Chondrocyte (in vitro differentiated cells): ENCODE measurements at places on chromosomes 5 and 9. TPM values are rescaled to one million over a fixed set of nuclear protein-coding genes. Genes with fewer than 3 reads are reported as not detected.

The NRG2 gene
- total RNA-seq = 0.13 to 0.39 TPM (median 0.27 TPM) in 3 replicates

The ELAVL2 gene
- total RNA-seq = 0.36 to 1.4 TPM (median 0.37 TPM) in 3 replicates

The ST8SIA4 gene
- 0.42 TPM in 1 of 3 replicates, not detected in the others for total RNA-seq

The OR1N2 gene
- not detected in 3 replicates for total RNA-seq

The ORM2 gene
- not detected in 3 replicates for total RNA-seq

The EIF4EBP3 gene
- 5.6 to 6.2 TPM (median 6.0 TPM) in 3 replicates for total RNA-seq

The EQTN gene
- not detected in 3 replicates for total RNA-seq

The BTNL9 gene
- not detected in 3 replicates for total RNA-seq

The SPINK1 gene
- total RNA-seq = not detected in 3 replicates

The ACTBL2 gene
- 0.10 TPM in 1 of 3 replicates, not detected in the others for total RNA-seq

The PAEP gene
- total RNA-seq = not detected in 3 replicates

The FGF18 gene
- total RNA-seq = 1.7 to 18.1 TPM (median 2.1 TPM) in 3 replicates

The TPPP gene
- total RNA-seq = 0.07 to 0.70 TPM (median 0.56 TPM) in 3 replicates

The PCDHAC2 gene
- 4.9 to 7.1 TPM (median 6.7 TPM) in 3 replicates for total RNA-seq

The FSTL4 gene
- total RNA-seq = 0.07 to 0.49 TPM in 2 of 3 replicates, not detected in the other

The PCDHB7 gene
- 1.1 to 2.5 TPM (median 1.2 TPM) in 3 replicates for total RNA-seq

The IFNK gene
- total RNA-seq = not detected in 3 replicates

The NEUROG1 gene
- not detected in 3 replicates for total RNA-seq

The DMRT2 gene
- not detected in 3 replicates for total RNA-seq

The PCDHA3 gene
- total RNA-seq = 0.19 to 0.28 TPM (median 0.20 TPM) in 3 replicates

The SMC5 gene
- total RNA-seq = 36.4 to 59.1 TPM (median 37.7 TPM) in 3 replicates

The CCL28 gene
- total RNA-seq = 0.10 TPM in 1 of 3 replicates, not detected in the others

The RLN1 gene
- not detected in 3 replicates for total RNA-seq

The F2RL1 gene
- 1.2 to 1.9 TPM (median 1.9 TPM) in 3 replicates for total RNA-seq

The SPRY4 gene
- 5.3 to 9.6 TPM (median 8.3 TPM) in 3 replicates for total RNA-seq

The INSL6 gene
- total RNA-seq = not detected in 3 replicates

The ADAMTS6 gene
- total RNA-seq = 20.0 to 30.1 TPM (median 21.5 TPM) in 3 replicates

The ACTL7A gene
- not detected in 3 replicates for total RNA-seq

The ANKRD18A gene
- 0.29 to 5.2 TPM (median 4.5 TPM) in 3 replicates for total RNA-seq

The C1QTNF3 gene
- 1.5 to 2.6 TPM (median 2.1 TPM) in 3 replicates for total RNA-seq

The FOXE1 gene
- not detected in 3 replicates for total RNA-seq

The GAPT gene
- not detected in 3 replicates for total RNA-seq

The ADRA1B gene
- total RNA-seq = 0.72 to 2.9 TPM (median 1.1 TPM) in 3 replicates

The RNF130 gene
- total RNA-seq = 43.4 to 49.6 TPM (median 44.9 TPM) in 3 replicates

The PPP3R2 gene
- not detected in 3 replicates for total RNA-seq

The RNF44 gene
- total RNA-seq = 21.9 to 24.7 TPM (median 24.3 TPM) in 3 replicates

The HAPLN1 gene
- total RNA-seq = 248 to 316 TPM (median 275 TPM) in 3 replicates

The TMEM215 gene
- total RNA-seq = not detected in 3 replicates

The WNT8A gene
- not detected in 3 replicates for total RNA-seq

The CATSPER3 gene
- 0.17 to 0.64 TPM (median 0.39 TPM) in 3 replicates for total RNA-seq

The MZB1 gene
- total RNA-seq = not detected in 3 replicates

The ADGRV1 gene
- total RNA-seq = 1.2 to 2.7 TPM (median 1.5 TPM) in 3 replicates

The TYRP1 gene
- 0.10 to 0.28 TPM in 2 of 3 replicates, not detected in the other for total RNA-seq

The GPRIN1 gene
- total RNA-seq = 1.7 to 2.9 TPM (median 2.1 TPM) in 3 replicates

The SELENOP gene
- 0.20 to 18.9 TPM (median 0.33 TPM) in 3 replicates for total RNA-seq

The SNCAIP gene
- total RNA-seq = 1.2 to 2.6 TPM (median 1.6 TPM) in 3 replicates

The CDK7 gene
- 32.0 to 42.9 TPM (median 40.0 TPM) in 3 replicates for total RNA-seq

The RALGPS1 gene
- total RNA-seq = 6.8 to 9.0 TPM (median 8.1 TPM) in 3 replicates

The SPINK6 gene
- not detected in 3 replicates for total RNA-seq

The SURF2 gene
- total RNA-seq = 12.5 to 13.3 TPM (median 13.2 TPM) in 3 replicates

The ADAMTSL1 gene
- total RNA-seq = 0.41 to 2.0 TPM (median 1.0 TPM) in 3 replicates

The PCDH12 gene
- total RNA-seq = 0.02 TPM in 1 of 3 replicates, not detected in the others

The HMGCR gene
- 63.2 to 75.9 TPM (median 73.1 TPM) in 3 replicates for total RNA-seq

The MED7 gene
- 8.8 to 10.4 TPM (median 10.3 TPM) in 3 replicates for total RNA-seq

The AJM1 gene
- 6.3 to 7.5 TPM (median 7.4 TPM) in 3 replicates for total RNA-seq

The LRRC14B gene
- total RNA-seq = not detected in 3 replicates

The ITGA2 gene
- total RNA-seq = 0.79 to 1.6 TPM (median 1.0 TPM) in 3 replicates

The EGFL7 gene
- total RNA-seq = 5.4 to 7.8 TPM (median 7.0 TPM) in 3 replicates

The MAMDC4 gene
- total RNA-seq = 7.7 to 9.2 TPM (median 7.7 TPM) in 3 replicates
